ENCODE measurements at places on chromosomes 6 and 20.
A peak's percentile ranks its signal among the peaks of the same experiment; 100 is the strongest.

GRCh38 chr20:62986257-62986800 lies 20.4 kb downstream of the BHLHE23 start:
- no peak for DNase-seq

GRCh38 chr6:89145091-89145955 lies 532 bp upstream of the PM20D2 start:
- DNase-seq: no peak

DNA sequence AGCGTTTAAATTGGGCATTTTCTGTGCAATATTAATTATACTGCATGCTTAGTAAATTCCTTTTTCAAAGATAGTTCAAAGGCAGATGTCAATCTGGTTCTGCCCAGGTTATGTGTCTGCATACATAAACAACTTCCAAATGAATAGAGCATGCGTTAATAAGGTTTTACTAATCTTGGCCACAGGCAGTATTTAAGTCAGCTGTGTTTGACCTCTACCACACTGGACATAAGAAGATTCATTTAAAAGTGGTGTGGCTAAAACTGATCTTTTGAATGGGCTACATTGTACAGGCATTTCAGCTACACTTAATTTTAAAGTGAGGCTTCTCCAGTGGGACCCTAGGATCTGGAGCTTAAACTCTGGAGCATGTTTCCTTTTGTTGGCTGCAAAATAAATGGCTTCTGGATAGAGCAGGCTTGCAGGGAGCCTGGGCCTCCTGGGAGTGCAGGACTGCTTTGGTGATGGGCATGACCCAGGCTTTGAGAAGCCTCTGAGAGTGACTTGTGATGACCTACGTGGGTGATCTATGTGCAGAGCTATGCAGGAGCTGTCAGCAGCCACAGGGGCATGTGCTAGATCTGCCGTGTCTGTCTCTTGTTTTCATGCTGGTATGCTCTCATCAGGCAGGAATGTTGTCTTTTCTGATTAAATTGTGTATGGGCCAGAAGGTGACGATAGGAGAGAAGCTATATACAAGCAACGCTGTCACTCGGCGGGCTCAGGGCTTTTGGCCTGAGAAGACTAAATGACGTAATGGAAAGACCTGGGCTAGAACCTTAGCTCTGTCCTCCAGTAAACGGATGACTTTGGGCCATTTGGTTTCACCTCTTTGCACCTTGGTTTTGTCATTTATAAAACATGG lies 331.2 kb downstream of the QKI start:
- DNase-seq: peak; percentile 70

DNA sequence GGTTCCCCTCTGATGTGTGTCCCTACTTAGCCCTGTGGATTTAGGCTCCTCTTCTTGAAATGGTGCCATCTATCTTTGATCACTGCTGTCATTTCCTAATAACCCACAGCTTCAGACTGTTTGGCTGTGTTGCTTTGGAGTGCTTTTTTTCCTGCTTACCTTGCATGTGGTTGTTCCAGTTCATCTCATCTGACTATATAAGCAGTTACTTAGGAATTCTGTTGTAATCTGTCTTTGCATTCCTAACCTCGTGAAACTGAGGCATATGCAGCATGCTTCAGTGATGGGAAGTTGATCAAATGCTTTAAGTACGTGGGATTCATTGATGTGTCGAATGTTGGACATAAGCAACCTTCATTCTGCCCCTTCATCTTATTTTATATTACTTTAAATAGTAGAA lies 115.8 kb upstream of the FLRT3 start:
- DNase-seq: no peak

DNA sequence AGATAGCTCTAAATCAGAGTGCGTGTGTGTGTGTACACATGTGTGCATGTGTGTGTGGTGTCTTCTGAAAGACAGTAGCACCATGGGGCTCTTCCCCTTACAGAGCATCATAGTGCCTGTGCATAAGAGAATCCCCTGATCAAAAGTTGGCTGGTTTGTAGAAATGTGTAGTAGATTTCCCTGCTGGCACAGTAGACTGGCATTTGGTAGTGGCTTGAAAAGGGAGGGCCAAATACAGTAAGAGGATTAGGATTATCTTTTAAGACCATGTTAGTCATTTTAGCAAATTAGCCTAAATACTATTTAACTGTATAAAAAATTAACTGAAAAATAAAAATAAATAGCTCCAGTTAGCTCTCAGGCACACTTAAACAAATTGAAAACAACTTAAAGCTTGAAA lies 112.6 kb downstream of the B3GAT2 start:
- DNase-seq: no peak

DNA sequence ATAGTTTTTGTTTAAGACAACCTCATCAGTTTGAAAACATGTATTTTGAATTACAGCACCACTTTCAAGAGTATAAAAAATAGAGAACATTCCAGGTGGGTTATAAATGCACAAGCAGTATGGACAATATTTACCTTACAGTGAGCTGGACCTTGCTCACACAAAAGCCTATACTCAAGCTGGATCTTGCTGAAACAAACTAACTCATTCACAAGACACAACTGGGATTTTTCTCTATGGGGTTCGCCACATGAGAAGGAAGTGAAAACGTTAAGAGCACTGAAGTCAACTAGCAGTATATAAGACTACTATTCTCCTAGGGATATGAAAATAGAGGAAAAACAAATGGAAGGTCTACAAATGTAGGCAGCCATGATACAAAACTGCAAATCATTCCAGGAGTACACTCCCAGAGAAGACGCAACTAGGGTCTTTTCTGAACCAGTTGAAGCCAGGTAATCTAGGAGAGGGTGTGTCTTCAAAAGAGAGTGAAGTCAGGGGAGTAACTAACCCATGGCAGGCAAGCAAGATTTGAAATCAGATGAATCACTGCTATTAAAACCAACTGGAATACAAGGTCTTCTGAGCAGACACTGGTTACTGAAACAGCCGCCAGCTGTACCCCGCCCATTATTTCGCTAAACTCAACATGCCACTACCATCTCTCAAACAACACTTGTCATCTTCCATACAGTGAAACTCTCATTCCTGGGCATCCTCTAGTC lies 26.5 kb downstream of the STAU1 start:
- DNase-seq: no peak

GRCh38 chr6:41641352-41641925 lies 3.2 kb downstream of the MDFI start:
- DNase-seq: no peak

GRCh38 chr6:13573669-13574110 lies 711 bp upstream of the SIRT5 start:
- DNase-seq: no peak

- no peak for DNase-seq
Measured at GRCh38 chr20:16393297-16393696, 180.0 kb downstream of the KIF16B start.

- DNase-seq: peak; percentile 56
Measured at GRCh38 chr6:31945507-31946369, at the start of gene CFB. CFB (plus strand) TSS chr6:31946095; CDS start chr6:31946222, 127 bp downstream.

- peak; percentile 20 for DNase-seq
Measured at GRCh38 chr6:162313922-162314660, 413.5 kb downstream of the PRKN start.

DNA sequence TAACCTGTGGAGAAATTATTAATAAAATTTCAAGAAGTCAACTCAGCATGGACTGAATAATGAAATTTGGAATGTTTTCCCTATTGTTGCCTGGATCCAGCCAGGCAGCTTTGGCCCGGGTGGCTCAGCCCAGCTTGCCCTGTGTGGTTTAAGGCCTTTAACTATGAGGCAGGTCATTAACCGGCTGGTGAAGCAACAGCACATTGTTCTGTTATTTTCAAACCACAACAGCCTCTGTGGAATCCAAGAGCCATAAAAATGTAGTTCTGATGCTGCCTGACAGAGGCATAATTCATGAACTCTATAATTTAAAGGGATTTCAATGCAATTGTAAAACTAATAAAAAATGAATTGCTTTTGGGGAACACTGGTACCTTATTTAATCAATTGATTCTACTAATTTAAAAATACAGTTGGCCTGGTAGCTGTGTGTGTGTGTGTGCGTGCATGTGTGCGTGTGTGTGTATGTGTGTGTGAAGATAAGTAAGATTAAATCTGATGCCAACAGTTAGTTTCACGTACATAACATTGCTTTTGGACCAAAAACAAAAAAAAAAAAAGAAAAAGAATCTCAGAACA lies 117.7 kb downstream of the RPS12 start:
- peak; percentile 84 for DNase-seq

DNA sequence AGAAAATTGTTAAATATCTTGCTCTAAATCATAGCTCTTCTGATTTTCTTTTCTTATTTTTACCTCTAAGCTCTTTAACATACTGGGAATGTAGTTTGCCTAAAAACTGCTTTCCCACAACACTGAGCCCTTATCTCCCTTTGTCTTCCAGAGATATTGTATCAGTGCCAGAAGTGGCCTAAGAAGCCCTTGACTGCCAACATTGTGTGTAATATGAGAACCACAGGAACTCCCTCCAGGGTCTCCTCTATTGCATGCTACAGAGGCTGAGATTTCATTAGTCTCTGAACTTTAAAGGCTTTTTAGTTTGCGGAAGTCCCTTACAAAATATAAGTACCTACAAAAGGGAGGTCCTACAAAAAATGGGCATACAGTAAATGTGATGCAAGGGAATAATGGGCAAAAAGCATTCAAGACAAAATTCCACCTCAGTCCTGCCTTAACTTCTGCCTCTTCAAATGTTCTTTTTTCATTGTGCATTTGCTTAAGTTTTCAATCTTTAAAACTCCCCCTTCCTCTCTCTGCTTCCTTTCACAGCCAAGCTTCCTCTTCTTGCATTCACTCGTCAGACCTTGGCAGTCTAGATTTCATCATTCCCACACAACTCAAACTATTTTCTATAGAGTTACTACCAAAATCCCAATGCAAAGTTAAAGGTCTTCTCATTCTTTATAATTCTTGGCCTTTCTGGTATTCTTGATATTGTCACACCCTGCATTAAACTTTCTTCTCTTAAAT lies 76.5 kb downstream of the ADGRG6 start:
- DNase-seq: peak; percentile 91

GRCh38 chr20:6824401-6824800 lies 56.9 kb downstream of the BMP2 start:
- DNase-seq: no peak

Measured in astrocyte of the cerebellum (primary cell).